ENCODE measurements at places on chromosomes 6 and 20.
A peak's percentile ranks its signal among the peaks of the same experiment; 100 is the strongest.

- no peak for DNase-seq
Measured at GRCh38 chr6:98847416-98847778, 13.0 kb downstream of the POU3F2 start.

DNA sequence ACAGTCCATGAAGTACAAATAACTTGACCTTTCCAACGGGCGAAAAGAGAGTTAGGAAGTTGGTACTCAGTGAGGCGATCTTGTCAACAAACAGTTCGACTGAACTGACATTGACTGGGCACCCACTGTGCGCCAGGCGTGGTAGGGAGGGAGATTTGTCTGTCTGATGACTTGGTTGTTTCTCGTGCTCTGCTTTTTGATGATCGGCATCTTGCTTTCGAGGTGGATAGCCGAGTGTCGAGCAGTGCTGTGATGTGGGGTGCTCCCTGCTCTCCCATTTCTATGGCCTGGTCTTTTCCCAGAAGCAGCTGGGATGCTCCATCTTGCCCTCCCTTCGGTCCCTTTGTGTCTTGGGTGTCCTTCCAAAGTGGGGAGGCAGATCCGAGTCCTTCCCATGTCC, 30.4 kb downstream of the RPP40 start:
- no peak for DNase-seq

- no peak for DNase-seq
Measured at GRCh38 chr6:40782355-40782754, 195.2 kb upstream of the LRFN2 start.

GRCh38 chr6:119329794-119330180, 19.8 kb downstream of the MAN1A1 start:
- no peak for DNase-seq

- DNase-seq = peak; percentile 99
Measured at GRCh38 chr6:158853072-158853879, 34.1 kb upstream of the EZR start.

DNA sequence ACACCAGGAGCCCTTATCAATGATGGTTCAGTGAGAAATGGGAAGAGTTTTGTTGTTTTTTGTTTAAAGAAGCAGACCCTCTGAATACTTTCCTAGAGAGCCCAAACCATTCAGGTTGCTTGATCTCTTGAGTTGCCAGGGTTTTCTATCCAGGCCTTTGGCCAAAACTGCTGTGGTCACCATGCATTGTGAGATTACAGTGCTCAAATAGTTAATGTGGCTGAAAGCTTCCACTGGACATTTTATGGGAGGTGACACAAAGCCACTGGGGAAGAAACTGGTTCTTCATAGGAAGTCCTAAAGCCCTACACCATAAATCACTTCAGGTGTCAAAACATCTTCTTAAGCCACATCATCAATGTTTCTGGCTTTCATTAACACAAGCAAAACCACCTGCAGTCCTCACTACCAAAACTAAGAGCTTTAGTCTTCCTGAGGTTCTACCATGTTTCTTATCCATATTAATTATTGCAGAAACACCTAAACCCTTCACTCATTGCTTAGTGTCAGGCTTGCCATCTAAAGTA, 101.6 kb downstream of the IBTK start:
- no peak for DNase-seq

- no peak for DNase-seq
Measured at GRCh38 chr6:55175078-55176049, 1.0 kb downstream of the HCRTR2 start.

DNA sequence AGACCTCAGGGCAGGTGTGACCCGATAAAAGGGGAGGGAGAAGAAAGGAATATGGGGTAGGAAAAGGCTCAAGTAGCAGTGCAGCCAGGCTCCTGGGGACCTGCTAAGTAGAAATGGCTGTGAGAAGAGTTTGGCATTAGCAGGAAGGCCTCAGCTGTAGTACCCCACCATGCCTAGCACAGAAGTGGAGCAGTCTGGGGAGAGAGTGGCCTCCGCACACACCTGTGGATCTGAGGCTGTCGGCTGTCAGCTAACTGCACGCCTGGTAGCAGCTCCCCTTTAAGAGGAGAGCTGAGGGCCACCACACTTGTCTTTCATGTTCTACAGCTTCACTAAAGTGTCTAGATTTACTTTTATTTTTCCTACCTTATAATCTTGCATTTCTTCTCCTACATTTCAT, 24.6 kb downstream of the PDE7B start:
- no peak for DNase-seq

DNA sequence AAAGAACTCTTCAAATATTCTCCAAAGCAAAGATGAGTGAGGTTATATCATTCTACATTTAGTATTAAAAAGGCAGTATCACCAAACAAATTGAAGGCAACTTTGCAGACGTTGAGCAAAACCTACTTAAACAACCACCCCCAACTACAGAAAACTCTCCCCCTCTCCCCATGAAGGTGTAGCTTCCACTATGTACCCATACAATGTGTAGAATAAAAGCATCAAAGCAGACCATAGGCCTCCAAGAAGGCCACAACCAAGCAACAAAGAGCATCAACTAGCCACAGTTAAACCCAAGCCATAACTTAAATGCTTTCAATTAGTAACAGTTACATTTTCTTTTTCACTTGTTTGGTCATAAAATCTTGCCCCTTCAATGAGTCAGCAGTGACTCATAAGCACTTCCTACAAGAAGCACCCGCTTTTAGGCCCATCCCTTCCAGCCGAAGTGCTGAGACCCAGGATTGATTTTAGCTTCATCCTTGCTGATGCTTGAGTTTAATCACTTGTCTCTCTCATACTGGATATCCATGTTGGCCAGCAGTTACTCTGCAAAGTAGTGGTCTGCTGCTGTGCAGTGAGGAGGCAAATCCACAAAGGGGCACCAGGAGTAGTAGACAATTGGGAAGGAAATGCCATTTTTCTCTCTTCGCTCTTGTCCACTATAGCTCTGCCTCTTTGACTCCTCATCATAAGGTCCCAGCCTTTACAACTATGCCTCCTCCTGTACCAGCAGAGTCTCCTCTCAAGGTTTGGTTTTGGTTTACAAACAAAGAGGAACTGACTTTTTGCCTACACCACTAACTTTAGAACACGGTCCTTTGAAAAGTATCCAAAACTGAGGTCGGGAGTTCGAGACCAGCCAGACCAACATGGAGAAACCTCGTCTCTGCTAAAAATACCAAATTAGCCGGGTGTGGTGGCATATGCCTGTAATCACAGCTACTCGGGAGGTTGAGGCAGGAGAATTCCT, 8.4 kb upstream of the NUP153 start:
- no peak for DNase-seq

- DNase-seq = no peak
Measured at GRCh38 chr20:41147767-41148191, 10.4 kb downstream of the PLCG1 start.

DNA sequence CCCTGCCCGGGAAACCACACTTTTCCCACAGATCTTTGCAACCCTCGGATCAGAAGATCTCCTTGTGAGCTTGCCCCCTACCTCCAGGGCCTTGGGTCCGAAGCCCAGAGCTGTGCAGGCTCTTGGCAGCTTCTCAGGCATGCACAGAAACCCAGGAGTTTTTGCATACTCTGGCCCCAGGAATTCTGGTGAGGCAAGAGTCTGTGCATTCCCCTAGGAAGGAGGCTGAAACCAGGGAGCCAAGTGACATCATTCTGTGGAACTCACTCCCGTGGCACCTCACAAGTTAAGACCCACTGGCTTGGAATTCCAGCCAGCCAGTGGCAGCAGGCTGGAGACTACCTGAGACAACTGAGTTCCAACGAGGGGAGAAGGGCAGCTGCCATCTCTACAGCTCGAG, 100.1 kb downstream of the TNFRSF21 start:
- DNase-seq = no peak

GRCh38 chr6:111411046-111411445, 72.0 kb downstream of the REV3L start:
- no peak for DNase-seq

DNA sequence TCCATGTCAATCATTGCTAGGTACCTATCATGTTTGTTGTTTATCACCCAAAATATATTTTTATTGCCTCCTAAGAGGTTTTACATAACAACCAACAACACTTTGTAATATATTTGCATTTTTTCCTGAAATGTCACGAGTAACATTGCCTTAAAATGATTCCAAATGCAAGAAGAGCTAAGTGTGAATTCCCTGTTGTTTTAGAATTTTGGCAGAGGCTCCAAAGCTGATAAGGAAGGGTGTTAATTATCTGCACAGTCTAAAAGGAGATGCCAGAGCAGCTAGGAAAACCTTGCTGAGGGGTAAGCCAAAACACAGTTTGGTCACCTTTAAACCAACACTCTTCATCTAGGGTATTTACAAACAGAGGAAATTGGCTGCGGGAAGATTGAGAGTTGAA, 201.9 kb upstream of the KCNQ5 start:
- no peak for DNase-seq

- DNase-seq = no peak
Measured at GRCh38 chr6:128129679-128130078, 228.8 kb upstream of the THEMIS start.

- DNase-seq = no peak
Measured at GRCh38 chr6:154466139-154466538, 44.3 kb downstream of the CNKSR3 start.

GRCh38 chr20:10328897-10329255, 105.1 kb downstream of the MKKS start:
- no peak for DNase-seq

GRCh38 chr20:39810309-39810708, 848.2 kb downstream of the DHX35 start:
- DNase-seq = no peak

DNA sequence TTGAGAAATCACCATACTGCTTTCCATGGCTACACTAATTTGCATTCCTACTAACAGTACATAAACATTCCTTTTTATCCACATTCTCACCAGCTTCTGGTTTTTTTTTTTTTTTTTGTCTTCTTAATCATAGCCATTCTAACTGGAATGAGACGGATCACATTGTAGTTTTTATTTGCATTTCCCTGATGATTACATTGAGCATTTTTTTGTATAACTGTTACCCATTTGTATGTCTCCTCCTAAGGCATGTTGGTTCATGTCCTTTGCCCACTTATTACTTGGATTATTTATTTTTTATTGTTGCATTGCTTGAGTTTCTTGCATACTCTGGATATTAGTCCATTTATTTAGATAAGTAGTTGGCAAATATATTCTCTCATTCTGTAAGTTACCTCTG, 258.0 kb downstream of the MEI4 start:
- no peak for DNase-seq

GRCh38 chr20:48298433-48298832, 513.2 kb upstream of the SULF2 start:
- DNase-seq = no peak

DNA sequence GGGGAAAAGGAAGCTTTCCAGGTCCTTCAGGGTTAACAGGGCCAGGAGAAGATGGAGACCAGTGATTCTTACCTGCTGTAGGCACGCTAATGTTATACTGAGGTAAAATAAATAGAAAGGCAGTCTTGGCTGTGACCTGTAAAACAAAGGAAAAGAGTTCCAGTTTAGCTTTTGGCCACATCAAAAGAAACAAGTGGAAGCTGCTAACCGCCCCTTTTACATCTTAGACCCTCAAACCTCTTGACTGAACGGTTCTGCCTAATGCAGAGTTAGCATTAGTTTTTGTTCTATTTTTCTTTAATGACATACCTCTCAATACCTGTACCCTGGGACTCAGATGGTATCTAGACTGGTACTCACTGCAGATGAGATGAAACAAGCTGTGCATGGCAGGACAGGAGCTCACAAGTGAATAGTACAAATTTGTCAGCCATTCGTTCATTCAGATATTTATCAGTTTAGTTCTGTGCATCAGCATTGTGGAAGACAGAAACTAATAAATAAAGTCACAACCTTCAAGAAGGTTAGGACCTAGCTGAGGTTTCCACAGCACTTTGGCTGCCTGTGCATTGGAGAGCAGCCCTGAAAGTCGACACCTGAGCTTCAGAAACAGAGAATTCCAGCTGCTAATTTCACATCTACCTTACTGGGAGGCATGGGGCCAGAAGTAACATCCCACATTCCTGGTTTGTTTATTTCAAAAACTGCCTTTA, 41.0 kb downstream of the TRAM2 start:
- no peak for DNase-seq

GRCh38 chr6:67292169-67292568, 1342.9 kb upstream of the ADGRB3 start:
- DNase-seq = no peak

GRCh38 chr6:148602136-148602535, 144.7 kb upstream of the UST start:
- DNase-seq = no peak

GRCh38 chr6:106066989-106067388, 19.1 kb upstream of the PRDM1 start:
- no peak for DNase-seq

GRCh38 chr6:163195721-163196691, 218.5 kb upstream of the QKI start:
- no peak for DNase-seq

GRCh38 chr20:35181731-35182130, 9.9 kb downstream of the PROCR start:
- DNase-seq = no peak

DNA sequence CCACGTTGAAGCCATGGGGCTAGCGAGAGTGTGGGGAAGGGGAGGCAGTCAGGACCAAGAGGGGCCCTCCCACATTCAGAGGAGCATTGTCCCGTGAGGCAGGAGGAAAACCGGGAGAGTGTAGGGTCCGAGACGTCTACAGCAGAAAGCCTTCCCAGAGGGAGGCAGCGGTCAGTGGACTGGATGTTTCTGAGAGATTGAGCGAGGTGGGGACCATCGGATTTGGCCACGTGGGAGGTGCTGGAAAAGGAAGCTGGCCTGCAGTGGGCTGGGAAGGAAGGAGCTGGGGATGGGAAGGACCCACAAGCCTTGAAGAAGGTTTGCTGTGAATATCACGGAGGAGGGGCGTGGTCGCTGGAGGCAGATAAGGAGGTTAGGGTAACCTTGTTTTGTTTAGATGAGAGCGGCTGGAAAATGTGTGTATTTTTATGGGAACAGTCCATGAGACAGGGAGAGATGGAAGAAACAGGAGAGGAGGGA, 119.0 kb upstream of the RNF24 start:
- no peak for DNase-seq

- DNase-seq = peak; percentile 56
Measured at GRCh38 chr6:22878324-22878701, 308.9 kb downstream of the HDGFL1 start.

- DNase-seq = no peak
Measured at GRCh38 chr6:126180585-126180984, 159.3 kb upstream of the CENPW start.

- peak; percentile 74 for DNase-seq
Measured at GRCh38 chr20:25867776-25868649, 171.4 kb upstream of the ZNF337 start.

- DNase-seq = peak; percentile 59
Measured at GRCh38 chr20:50153153-50153499, 397 bp downstream of the PEDS1 start.

DNA sequence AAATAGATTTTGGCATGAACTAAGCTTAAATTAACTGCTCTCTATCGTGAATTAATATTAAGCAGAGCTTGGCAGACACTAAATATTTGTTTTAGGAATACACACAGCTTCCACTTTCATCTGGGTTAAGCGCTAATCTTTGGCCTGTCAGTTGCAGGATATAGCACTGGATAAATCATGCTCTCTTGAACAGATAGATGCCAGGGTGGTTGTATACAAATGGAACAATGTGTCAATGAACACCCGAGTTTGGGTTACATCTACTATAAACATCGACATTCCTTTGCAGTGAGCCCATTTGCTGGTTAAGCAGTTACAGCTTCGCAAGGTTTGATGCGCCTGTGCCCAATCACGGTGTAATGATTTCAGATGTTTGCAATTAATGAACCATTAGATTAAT, 338.2 kb upstream of the ZFP64 start:
- no peak for DNase-seq

- no peak for DNase-seq
Measured at GRCh38 chr20:47558295-47559066, 56.8 kb downstream of the NCOA3 start.

Measured in HAP-1 (cell line).